ENCODE measurements at places on chromosomes 7 and 10.

DNA sequence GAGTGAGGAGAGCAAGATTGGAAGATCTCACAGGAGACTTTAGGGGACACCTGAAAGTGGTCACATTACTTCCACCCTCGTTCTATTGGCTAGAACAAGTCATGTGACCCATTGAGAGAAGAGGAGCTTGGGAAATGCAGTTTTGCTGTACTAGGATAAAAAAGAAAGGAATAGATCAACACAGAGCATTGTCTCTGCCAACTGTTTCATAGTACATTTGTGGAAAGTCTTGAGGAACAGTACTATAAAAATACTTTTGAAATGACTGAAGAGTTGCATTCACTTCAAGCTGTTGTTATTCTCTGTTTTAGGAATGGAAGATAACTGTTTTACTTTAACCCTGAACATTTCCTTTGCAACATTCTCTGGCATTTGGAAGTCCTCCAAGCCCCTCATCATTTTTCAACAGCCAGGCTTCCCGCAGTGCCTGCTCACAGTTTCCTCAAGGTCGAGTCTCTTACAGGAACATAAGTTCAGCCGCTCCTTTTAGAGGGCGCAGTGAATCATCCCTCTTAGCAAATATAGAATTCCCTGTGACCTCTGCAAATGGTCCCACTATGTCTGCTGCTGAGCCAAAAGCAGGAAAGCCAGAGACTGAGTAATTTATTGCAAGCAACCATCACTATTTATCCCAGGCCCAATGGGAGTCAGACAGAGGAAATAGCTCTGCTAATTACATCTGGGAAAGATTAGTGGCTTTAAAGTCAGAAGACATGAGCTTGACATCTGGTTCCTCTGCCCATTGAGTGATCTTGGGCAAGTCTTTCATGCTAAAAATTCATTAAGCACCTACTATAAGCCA is 40.7 kb downstream of the MRPL32 start:
- DNase-seq, result no peak

DNA sequence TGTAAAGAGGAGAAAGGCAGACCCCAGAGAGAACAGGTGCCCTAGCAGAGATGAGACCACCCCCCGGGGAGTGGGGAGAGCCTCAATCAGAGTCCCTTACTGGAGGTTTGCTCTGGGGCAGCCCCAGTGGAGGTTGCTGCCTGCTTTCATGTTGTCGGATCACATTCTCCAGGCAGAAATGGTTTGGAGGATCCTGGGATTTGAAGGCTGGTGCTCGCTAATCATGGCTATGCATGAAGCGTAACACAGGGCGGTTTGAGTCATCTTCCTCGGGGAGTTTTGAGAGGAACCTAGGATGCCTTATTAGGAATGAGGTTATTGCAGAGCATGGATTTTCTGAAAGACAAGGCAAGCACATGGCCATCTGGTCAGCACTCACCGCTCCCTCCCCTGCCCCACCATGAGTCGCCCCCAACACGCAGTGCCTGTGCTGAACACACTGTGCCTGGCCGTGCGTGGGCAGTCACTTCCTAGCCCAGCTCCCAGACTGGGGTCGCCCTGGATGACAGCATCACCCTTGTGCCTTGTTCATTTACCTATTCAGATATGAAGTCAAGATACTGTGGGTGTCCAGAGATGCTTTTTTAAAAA is 319.9 kb downstream of the DPP6 start:
- no peak for DNase-seq

- peak; percentile 57 for DNase-seq
Measured at GRCh38 chr10:16828114-16828568, 10.9 kb upstream of the RSU1 start.

DNA sequence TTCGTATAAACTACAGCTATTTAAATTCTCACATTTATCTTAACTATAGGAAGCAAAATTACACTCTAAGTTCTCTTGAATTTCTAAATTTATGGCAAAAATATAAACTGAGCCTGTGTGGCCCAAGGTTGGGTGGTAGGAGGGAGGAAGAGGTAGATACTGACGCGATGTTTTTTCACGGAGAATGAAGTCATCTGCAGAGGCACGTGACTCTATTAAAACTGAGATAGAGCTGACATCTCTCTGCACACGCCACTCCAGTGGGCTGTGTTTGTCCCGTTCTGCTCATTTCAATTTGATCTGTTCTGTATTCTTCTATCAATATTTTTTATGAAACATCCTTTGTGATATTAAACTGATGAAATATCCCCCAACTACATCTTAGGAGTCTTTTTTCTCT is 286.8 kb downstream of the DNAJB6 start:
- no peak for DNase-seq

DNA sequence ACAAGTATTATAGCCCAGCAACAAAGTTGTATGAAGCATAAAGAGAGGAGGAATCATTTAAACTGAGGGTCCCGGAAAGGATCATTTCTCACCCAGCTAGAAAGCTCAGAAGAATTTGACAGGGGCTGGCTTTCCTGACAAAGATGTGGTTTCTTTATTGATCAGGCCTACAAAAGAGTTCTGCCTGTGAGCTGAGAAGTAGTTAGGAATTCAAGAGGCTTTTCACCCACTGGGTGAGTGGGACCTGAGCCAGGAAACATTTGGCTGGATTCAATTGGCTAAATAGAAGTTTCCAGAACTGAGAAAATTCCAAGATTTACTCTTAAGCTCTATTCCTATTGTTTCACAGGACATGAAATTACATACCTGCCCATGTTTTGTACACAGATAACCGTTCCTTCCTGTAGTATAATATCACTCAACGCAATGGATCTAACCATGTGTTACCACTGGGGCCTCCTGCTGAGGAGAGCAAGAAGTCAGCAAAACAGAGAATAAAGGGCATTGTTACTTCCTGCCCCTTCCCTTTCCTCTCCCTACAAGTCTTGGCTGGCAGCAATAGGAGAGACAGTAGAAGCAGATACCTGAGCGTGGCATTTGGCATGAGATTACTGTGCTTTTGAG is 53.9 kb upstream of the PAPSS2 start:
- DNase-seq, result no peak

DNA sequence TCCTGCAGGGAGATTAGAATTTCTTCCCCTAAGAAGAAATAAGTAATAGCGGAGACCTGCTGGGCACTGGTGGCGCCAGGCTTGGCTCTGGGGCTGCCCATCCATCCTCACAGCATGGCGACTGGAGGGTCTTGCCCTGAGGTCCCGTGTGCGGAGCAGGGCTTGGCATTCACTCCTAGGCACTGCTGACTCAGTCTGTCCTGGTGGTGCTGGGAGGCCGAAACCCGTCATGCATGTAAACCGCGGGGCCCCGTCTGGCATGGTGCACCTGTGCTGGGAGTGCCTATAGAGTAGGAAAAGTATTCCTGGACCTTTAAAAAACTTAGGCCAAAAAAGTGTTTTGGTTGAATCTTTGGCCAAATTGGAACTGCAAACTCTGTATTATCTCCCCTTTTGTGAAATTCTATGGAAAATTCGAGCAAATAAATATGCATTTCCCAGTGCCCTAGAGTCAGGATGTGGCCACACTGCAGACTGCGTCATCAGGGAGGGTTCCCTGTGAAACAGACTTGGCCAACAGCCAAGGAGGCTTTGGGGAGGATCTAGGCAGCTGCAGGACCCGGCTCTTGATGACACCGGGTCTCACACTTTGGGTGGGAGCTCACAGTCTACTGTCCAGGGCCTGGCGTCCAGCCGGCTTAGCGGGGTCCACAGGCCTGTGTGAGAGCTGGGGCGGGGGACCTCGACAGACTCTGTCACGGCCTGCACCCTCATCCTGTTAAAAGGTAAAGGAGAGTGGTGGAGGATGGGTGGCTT is 122.3 kb downstream of the VIPR2 start:
- no peak for DNase-seq

DNA sequence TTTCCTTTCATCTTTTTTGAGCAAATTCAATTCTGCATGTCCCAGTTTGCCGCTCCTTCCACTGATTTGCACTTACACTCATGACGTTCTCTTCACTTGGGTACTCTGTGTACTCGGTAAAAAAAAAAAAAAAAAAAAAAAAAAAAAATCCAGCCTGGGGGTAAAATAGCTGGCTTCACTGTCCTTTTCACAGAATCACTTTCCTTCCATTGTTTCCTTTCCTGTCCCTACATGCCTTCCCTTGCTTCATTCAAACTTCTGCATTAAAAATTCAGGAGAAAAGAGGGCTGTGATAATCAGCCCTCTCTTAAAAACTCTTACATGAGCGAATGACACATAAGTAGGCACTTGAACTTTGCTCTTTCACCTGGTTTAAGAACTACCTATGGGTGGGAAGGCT is 8.7 kb downstream of the ANKRD1 start:
- no peak for DNase-seq

- no peak for DNase-seq
Measured at GRCh38 chr10:61096056-61096455, 152.1 kb upstream of the RHOBTB1 start.

- no peak for DNase-seq
Measured at GRCh38 chr7:140009735-140010134, 53.0 kb downstream of the PARP12 start.

GRCh38 chr10:32341596-32341995 is 5.4 kb downstream of the EPC1 start:
- no peak for DNase-seq

DNA sequence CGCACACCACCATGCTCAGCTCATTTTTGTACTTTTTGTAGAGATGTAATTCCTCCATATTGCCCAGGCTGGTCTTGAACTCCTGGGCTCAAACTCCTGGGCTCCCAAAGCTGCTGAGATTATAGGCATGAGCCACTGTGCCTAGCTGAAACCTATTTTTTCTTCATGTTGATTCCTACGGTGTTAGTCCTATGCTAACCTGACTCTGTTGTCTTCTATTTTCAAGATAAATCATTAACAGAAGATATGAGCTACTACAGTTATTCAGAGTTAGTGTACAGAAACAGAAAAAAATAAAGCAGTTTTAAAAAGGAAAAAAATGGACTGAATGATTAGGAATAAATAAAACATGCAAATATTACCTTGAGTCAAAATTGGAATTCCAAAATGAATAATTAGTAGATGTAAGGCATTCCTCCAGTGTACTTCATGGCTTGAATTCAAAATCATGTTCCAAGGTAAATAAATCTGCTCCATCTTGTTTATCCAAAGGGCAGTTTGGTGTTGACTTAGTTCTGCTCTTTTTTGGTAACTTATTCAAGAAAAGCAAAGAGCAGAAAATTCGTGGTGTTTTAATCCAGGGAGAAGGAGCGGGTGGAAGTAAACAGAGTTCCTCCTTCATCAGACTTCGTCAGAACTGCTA is 185.8 kb downstream of the CACNB2 start:
- DNase-seq, result no peak

GRCh38 chr7:28771906-28772622 is 186.1 kb downstream of the TRIL start:
- no peak for DNase-seq

DNA sequence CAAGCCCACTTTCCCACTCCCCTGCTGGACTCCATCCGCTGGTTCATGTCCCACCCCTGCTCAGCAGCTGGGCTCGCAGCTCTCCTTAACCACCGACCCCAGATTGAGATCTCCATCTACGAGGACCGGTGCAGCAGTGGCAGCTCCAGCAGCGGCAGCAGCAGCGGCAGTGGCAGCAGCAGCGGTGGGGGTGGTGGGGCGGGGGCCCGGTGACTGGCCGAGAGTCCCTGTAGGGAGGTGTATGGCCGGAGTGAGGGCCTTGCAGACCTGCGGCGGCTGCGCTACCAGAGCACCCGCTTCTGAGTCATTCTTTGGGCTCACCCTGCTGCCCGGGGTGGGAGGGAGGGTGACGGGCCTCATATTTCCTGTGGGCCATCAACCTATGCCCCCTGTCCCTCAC is 15.8 kb downstream of the GOLGA7B start:
- no peak for DNase-seq

GRCh38 chr10:38209332-38209731 is 115.2 kb downstream of the ZNF37A start:
- DNase-seq, result no peak

DNA sequence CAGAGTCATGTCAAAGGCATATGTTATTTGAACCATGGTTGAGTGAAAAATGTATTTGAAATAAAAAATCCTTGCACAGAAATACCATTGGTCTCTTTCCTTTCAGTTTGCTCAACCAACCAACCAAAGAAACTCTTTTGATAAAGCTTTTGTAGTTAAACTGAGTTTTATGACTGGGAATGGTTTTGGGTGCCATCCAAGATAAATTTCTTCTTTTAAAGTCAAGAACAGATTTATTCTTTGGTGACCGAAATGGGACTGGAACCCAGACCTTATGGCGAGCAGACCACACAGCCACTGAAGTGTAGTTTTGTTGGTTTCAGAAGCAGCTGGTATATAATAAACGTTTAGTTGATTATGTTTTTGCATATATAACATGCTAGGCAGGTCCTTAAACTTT is 2.8 kb upstream of the GALNT17 start:
- no peak for DNase-seq

GRCh38 chr10:117316701-117317100 is 58.5 kb downstream of the PDZD8 start:
- no peak for DNase-seq

DNA sequence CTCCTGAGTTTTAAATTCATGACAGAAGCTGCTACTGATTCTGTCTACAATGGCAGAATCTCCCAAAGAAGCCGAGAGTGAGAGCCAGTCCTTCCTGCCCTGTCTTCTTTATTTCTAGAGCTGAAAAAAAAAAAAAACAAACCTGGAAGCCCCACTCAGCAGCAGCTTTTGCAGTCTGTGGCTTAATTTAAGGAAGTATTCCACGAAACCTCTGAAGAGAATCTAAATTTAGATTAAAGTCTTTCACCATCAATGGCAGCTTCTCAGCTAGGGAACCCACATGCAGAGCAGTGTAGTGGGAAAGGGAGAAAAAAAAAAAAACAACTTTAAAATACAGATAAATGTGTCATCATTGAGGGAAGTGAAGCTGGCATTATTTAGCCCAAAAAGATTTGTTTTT is 23.4 kb downstream of the SMURF1 start:
- no peak for DNase-seq

DNA sequence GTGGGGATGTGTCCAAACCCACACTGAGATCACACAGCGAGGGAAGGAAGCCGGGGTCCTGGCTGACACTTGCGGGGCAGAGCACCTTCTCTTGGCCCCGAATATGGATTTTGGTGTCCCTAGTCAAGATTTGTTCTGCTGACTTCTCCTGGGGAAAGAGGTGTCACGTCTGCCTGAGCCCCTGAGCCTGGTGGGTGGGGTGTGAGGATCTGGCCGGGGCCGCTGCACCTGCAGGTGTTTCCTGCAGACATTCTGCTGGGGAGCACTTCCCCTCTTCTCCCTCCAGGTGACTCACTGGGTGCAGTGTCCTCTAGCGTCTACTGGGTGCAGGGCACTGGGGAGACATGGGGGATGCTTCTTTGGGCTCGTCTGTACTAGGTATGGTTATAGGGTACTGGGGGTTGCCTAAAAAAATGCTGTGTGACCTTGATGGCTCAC is 99.2 kb downstream of the GRK5 start:
- DNase-seq, result no peak

GRCh38 chr10:74434547-74434946 is 283.5 kb downstream of the ADK start:
- DNase-seq, result no peak

GRCh38 chr10:68752711-68753350 is 31.8 kb downstream of the CCAR1 start:
- no peak for DNase-seq

DNA sequence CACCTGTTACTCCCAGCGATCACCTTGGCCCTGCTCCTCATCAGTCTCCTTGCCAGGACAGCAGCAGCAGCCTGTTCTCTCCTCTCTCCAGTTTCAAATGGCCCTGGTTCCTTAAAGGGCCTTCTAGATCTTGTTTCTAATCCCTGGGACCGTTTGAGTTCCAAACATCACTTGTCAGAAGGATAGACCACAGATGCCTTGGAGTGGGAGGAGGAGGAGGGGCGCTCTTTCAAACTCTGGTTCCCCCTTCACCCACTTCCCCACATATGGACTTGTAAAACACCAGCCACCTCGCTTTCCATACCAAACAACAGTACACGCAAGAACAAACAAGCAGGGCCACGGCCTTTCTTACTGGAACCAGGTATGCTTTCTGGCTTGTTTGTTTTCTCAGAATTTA is 104.8 kb downstream of the PLXNA4 start:
- DNase-seq, result no peak

Data from liver (tissue), 10 donors.